ENCODE measurements at places on chromosomes 2 and 18.

DNA sequence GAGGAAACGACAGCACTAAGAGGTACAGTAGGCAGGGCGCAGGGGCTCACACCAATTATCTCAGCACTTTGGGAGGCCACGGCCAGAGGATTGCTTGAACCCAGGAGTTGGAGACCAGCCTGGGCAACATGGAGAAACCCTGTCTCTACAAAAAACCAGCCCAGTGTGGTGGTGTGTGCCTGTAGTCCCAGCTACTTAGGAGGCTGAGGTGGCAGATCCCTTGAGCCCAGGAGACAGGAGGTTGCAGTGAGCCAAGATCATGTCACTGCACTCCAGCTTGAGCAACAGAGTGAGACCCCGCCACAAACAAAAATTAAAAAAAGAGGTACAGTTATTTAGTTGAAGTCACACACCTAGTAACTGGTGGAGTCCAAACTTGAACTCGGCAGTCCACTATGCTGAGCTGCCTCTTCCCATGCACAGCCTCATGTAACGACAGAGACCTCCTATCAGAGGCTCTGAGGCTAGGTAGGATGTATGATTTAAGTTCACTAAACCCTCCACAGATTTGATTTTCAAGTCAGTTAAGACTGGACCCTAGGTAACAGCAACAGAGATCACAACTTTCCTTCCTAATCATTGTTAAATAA is 8.7 kb downstream of the STK17B start:
- no peak for DNase-seq

DNA sequence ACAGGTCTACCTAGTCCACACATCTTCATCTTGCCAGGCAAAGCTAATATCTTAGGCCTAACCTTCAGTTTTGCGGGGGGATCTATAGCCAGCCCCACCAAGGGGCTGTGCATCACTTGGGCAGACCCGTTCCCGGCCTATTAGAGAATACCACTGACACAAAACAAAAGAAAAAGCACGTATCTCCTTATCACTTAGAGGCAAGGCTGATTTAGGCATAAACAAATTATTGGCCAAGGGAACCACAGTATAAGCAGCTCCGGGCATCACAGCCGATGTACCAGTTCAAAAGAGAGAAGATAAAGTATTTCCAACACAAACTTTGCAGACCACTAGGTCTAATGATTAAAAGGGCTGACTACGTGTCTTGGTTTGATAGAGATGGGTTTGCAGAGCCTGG is 248.0 kb downstream of the TCF4 start:
- DNase-seq: no peak

- DNase-seq: no peak
Observed at GRCh38 chr2:33377048-33377447, 99.4 kb upstream of the RASGRP3 start.

DNA sequence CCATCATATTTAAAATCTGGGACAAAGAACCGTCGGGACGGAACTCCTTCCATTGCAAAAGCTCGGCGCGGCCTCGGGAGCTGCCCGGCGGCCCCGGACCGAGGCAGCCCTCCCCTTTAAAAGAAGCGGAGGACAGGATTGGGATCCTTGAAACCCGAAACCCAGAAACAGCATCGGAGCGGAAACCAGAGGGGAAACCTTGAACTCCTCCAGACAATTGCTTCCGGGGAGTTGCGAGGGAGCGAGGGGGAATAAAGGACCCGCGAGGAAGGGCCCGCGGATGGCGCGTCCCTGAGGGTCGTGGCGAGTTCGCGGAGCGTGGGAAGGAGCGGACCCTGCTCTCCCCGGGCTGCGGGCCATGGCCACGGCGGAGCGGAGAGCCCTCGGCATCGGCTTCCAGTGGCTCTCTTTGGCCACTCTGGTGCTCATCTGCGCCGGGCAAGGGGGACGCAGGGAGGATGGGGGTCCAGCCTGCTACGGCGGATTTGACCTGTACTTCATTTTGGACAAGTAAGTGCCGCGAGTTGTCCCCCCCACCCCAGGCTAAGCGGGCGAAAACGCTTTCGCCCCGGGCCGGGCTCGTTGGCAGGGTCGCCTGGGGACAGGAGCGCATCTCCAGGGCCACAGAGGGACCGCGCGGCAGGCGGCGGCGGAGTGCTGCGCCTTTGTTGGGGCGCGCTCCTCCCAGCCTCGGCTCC is at the start of gene ANTXR1:
ANTXR1 (plus strand) TSS at position 38 of the 698 bp plus-strand sequence; CDS start at position 359, 321 bp downstream.
- DNase-seq: no peak

DNA sequence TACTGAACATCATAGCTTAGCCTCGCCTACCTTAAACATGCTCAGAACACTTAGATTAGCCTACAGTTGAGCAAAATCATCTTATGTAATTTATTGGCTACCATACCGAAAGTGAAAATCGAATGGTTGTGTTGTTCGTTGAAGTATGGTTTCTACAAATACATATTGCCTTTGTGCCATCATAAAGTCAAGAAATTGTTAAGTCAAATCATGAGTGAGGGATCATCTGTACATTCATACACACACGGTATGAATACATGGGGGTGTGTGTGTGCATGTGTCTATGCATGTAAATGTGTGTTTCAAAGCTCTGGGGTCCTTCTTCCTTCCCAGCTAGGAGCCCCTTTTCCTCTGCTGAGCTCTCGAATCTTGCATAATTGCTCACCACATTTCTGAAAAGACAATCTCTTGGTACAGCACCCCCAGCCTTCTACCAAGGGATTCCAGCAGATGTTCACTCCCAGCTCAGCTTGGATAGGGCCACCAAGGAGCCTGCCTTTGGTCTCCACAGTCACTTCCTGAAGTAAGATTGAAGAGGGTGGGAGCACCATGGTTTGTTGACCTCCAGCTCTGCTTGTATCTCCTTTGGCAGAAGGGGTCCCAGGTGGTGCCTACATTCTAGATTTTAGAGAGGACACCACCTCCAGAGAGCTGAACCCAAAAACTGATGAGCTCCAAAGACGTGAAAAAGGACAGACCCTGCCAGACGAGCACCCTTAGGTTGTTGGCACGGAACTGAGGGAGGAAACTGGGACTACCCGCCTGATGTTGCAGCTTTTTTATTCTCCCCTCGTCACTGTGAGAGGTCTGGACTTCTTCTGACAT is 33.2 kb upstream of the CYP1B1 start:
- DNase-seq: no peak

DNA sequence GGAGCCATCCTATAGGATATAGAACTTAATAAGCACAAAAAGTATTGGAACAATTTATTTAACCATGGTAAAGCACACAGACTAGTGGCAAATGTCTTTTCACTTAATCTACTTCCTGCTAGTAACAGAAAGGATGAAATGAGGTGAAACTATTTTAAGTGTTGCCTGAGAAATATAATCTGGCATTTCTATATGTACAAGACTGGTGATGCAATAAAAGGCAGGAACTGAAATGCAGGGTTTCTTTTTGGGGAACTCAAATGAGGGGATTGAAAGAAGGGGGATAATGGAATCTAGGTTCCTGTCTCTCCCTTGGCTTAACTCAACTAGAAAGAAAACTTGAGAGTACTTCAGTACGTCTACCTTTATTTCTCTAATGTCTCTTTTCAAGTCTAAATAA is 122.3 kb downstream of the MEMO1 start:
- DNase-seq: no peak

DNA sequence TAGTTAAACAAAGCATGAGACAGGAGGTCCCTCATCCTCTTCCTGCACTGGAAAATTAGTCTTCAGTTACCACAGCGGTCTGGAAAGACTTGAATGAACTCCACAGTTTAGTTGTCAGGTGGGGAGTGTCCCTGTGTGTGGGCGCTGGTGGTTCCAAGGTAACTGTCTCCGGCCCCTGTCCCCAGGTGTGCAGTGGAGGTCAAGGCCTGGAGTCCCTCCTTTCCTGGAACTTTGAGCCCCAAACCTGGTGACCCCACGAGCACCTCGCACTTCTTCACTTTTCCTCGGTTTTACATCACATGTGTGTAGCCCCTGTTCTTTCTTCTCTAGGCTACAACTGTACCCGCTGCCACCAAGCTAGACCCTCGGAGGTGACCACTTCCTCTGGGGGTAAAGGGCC is 28.0 kb upstream of the INHBB start:
- DNase-seq: no peak

DNA sequence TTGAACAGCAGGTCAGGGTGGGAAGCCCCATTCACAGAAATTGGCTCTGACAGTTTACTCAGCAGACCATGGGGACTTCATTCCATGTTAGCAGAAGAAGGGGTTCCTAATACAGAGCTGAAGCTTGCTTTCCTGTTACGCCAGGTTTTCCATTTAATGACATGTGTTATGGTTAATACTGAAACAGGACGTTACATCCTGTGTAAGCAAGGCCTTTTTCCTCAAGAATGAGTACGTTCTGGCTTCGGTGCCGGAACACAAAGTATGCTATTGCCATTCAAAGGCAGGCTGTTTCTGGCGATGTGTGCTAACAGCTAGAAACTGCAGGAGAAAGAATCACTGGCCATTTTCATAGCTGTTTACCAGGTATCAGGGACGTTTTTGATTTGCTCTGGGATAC is 190.4 kb downstream of the SNTG2 start:
- no peak for DNase-seq

DNA sequence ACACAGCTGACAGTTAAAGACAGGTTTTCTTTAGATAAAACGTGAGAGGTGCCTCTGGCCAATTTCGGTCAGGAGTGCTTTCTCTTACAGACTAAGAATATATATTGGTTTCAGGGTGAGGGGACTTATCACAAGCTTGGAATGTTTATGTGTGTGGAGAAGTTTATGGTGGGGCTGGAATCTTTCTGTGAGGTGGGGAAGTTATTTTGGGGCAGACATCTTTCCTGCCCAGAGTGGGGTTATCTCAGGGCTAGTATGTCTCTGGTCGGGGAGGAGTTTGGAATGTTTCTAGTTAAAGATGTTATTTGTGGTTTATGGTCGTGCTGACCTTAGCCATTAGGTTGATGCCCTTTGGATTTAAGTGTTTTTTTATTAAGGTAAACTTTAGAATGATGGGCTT is 115.2 kb downstream of the SLC5A7 start:
- no peak for DNase-seq

DNA sequence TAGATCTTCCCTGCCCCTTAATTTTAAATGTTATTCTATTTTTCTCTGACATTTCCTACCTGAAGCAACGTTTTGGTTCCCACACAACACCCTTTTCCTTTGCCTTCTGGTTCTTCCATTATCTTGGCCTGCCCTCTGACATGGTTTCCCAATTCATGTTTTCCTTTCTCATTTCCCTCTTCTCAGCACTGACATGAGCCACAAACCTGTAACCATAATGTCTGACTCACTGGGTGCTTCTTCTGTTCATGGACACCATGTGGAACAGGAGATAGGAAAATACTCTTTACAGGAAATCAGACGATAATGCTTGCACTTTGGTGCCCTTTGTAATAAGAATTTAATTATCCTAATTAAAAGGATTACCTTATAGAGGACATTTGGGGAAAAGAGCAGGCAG is 142.0 kb downstream of the ZEB2 start:
- DNase-seq: no peak

DNA sequence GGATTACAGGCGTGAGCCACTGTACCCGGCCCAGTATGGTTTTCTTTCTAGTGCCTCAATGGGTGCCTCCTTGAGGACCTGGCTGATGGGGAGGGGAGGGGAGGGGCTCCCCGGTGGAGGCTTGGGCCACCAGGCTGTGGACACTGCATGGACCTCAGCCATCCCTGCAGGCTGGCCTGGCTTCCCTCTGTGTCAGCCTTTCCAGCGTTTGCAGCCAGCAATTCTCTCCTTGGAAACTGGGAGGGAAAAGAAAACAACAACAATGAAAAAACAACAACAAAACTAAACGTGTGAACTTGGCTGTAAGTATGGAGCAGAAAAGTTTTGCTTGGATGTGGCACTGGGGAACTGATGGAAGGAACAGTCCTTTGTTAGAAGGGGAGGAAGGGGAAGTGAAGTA is 159.3 kb downstream of the GLI2 start:
- no peak for DNase-seq

DNA sequence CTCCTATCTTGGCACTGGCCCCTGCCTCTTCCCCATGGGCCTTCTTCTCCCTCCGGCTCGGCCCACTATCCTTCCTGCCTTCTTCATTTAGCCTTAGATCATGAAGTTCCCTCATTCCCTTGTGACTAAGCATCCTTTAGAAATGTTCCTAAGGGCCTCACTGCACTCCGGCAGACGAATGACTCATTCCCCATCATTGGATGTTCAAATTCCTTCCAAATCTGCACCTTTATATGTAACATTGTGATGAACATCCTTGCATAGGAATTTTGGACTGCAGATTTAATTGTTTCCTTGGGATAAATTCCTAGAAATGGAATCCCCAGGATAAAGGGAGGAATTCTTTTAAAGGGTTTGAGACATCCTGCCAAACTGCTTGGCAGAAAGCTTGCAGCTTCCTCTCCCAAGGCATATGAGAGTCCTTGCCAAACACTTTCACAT is 19.0 kb downstream of the CRACDL start:
- DNase-seq: no peak

GRCh38 chr18:69208545-69208944 is 192.1 kb upstream of the DOK6 start:
- no peak for DNase-seq

DNA sequence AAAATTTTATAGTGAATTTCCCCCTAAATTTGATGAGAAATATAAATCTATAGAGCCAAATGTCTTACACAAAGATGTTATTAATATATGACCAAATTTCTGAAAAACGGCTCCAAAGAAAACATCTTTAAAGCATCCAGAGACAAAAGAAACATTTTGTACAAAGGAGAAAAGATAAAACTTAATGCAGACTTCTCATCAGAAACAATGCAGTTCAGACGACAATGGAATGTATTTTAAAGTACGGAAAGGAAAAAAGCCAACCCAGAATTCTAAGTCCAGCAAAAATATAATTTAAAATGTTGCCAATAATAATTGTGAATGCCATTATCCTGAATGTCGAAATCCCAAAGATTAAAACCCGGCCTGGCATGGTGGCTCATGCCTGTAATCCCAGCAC is 129.4 kb downstream of the MCFD2 start:
- DNase-seq: no peak

DNA sequence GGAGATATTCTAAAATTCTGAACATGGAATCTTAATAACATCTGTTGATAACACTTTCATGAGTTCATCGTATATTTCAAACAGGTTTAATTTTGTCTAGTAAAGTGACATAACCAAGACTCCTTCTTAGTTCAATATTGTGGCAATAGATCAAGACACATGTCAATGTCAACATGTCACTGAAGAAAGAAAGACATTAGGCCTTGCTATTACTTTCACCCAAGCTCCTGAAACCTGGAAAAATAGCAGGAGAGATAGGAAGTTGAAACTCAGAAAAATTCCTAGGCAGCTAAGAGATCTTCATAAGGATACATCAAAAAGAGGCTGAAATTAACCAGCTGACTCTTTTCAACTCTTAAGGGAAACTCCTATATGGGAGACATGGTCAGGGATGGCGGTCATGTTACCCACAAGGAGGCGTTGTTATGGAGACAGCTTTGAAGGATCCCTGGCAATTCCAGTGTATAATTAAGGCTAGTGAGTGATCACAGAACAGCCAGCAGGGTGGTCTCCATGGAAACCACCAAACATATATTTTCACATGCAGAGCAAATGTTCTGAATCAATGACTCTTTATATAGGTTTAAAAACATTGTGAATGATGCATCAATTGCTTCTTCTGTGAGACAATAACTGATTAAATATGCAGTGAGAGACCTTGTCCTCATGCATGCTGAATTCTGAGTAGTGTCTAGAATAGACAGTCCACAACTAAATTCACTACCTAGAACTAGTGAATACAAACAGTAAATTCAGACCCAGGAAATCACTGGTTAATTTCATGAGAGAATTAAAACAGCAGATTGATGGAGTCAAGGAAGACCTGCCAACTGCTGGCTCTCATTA is 115.3 kb upstream of the RIOK3 start:
- no peak for DNase-seq
